ENCODE measurements at places on chromosomes 7 and 10.

DNA sequence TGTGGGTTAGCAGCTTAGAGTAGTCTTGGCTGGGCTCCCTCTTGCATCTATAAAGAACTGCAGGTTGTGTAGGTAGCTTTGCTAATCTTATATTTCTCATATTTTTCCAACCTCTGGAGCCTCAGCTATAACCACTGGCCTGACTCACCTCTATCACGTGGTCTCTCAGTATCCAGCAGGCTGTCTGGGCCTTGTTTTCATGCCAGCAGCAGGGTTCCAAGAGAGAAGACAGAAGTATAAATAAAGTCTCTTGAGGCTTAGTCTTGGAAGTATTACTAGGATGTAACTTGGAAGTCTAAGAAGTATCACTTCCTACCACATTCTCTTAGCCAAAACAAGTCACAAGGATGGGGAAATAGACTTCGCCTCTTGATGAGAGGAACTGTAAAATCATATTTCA lies 73.3 kb downstream of the WIPF3 start:
- H3K4me3 ChIP-seq: no peak overlapping the region
- no peaks in the 10 kb centered on the region for H3K36me3 ChIP-seq
- DNase-seq: no peak
- no peak overlapping the region for H3K27ac ChIP-seq
- H3K4me1 ChIP-seq: peaks cover 7% of the 10 kb centered on the region
- peaks cover 35% of the 10 kb centered on the region for H3K27me3 ChIP-seq

DNA sequence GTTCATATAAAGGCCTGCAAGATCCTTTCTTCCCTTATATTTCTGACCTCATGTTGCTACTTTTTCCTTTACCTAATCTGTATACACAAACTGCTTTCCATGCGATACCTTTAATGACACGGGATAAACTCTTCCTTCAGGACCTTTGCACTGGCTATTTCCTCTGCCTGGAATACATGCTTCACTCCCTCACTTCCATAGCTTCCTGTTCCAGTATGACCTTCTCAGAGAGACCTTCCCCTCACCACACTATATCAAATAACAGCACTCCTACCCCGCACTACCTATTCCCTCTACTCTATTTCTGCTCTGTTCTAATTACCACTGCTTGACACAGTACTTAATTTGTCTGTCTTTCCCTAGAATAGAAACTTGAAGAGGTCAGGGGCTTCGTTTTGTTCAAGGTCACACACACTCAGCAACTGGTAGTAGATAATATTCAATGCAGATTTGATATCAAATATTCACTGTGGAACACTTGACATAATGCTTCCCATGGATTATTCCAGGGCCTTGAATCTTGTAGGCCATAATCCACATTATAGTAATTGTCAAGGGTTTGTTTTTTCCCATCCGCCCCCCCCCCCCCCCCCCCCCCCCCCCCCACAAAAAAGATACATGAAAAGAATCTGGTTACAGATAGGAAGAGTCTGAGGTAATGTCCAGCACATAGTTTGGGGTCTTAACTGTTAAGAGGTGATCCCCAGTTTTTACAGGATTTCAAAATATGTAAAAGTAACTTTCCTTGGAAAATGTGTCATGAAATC lies 11.1 kb downstream of the SYPL1 start:
- peak overlapping the region; percentile 49 for H3K27ac ChIP-seq
- H3K27me3 ChIP-seq: no peaks in the 10 kb centered on the region
- H3K4me1 ChIP-seq: peaks cover 76% of the 10 kb centered on the region
- no peak for DNase-seq
- H3K4me3 ChIP-seq: no peak overlapping the region

- no peaks in the 10 kb centered on the region for H3K36me3 ChIP-seq
- DNase-seq: no peak
- H3K4me3 ChIP-seq: no peak overlapping the region
- H3K4me1 ChIP-seq: no peaks in the 10 kb centered on the region
- H3K27me3 ChIP-seq: no peaks in the 10 kb centered on the region
These were observed 56.3 kb upstream of the ZEB1 start for GRCh38 chr10:31262672-31263071.

DNA sequence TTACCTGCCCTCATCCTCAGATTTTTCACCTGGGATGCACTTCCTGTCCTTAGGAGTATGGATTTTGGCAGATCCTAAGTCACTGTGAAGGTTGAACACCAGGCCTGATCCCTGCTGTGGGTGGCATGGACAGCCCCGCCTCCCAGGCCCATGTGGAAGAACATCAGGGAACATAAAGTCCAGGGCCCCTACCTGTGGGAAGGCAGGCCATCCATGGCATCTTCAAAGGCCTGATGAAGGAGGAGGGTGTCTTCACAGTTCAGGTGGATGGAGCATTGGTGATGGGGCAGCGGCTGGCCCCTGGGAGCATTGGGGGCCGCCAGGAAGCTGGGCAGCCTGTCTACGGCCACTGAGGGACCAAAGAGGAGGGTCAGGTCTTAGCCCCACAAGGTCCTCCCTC lies 24.6 kb downstream of the PYROXD2 start:
- H3K27me3 ChIP-seq: no peaks in the 10 kb centered on the region
- H3K27ac ChIP-seq: no peak overlapping the region
- DNase-seq: no peak
- H3K4me1 ChIP-seq: peaks cover 16% of the 10 kb centered on the region

GRCh38 chr10:25049966-25050365 lies 33.6 kb downstream of the THNSL1 start:
- no peaks in the 10 kb centered on the region for H3K4me1 ChIP-seq
- DNase-seq: no peak
- H3K4me3 ChIP-seq: no peak overlapping the region
- no peaks in the 10 kb centered on the region for H3K36me3 ChIP-seq
- H3K27ac ChIP-seq: no peak overlapping the region
- H3K27me3 ChIP-seq: peaks cover 21% of the 10 kb centered on the region

GRCh38 chr7:100604976-100605911 lies 3.1 kb downstream of the PCOLCE start:
- H3K4me3 ChIP-seq: peak overlapping the region; percentile 86
- H3K27me3 ChIP-seq: peaks cover 5% of the 10 kb centered on the region
- H3K4me1 ChIP-seq: peaks cover 23% of the 10 kb centered on the region
- peak; percentile 11 for DNase-seq
